ENCODE measurements at places on chromosomes 7 and 10.

DNA sequence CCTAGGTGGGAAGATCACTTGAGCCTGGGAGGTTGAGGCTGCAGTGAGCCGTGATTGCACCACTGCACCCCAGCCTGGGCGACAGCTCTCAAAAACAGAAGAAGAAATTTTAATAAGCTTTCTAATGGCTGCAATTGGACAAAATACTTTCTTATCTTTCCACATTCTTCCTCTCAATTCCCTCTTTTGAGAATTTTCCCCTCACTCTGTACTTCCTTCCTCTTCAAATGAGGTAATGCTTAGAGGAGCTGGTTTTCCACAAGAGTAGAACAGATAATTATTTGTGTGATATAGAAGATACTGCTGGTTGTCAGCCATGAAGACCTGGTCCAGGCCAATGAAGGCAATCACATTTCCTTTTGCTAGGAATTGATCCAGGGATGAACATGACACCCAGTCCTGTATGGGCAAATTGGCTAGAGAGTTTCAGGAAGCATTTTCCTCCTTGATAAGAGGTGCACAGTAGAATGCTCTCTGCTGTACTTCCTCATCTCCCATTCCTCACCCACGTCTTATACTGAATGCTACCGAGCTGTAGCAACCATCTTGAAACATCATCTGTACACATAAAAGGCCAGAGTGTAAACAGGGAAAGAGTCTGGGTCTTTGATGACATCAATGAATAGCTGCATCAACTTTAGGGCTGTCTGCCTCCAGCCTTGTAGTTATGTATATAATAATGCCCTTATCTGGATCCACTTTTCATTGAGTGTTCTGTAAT, 103.9 kb downstream of the CDK6 start:
- DNase-seq: no peak

GRCh38 chr7:85464042-85464651, 277.3 kb upstream of the SEMA3D start:
- peak; percentile 16 for DNase-seq

DNA sequence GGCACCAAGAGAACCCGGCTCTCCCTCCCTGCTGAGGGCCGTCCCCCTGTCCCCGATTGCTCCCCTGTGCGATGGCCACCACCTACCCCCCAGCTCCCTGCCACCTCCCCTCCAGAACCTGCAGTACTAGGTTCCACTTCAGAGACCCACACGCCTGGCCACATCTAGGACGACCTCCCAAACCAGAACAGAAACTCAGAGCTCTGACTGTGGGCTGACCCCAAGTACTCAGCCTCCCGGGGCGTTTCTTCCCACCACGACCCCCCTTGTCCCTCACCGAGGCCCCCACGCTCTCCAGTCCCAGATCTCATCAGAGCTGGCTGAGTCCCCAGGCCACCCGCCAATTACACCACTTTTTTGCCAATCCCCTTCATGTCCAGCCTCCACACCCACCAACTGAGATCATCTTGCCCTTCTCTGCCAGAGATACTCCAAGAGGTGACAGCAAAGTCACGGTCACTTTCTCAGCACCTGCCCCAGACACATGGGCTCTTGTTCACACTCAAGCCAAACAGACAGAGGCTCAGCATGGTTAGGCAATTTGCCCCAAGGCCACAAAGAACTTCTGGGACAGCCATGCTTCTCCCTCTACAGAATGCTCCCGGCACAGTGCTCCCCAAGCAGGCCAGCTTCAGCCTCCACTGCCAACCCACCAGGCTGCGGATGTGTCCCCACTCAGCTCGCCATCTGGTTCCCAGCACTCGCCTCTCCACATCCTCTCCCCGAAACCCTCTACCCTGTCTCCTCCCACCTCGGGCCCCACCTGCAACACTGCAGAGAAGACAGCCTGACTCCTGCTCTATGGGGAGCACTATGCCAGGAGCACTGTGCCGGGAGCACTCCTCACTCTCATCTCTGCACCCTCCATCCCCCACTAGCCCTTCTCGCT, 4.7 kb downstream of the TMEM120A start:
- DNase-seq: no peak

DNA sequence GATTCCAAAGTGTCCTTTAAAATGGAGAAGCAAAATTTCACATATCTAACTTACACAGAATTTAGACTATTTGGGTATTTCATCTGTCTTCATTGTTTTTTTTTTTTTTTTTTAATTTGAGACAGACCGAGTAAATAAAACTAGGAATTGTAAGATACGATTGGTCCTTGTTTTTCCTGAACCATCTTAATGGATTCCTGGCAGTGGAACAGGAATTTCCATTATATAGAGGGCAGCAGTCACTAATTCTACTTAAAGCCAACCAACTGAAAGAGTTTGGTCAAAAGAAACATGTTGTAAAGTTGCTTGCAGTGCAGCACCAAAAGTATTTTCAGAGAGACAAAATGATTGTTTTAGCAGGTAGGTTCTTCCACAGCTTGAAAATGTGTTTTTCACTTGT, 72.5 kb upstream of the HGF start:
- no peak for DNase-seq

GRCh38 chr7:25369786-25370185, 141.5 kb upstream of the NPVF start:
- DNase-seq: no peak

- no peak for DNase-seq
Observed at GRCh38 chr7:73778801-73779389, 8.8 kb upstream of the CLDN3 start.

DNA sequence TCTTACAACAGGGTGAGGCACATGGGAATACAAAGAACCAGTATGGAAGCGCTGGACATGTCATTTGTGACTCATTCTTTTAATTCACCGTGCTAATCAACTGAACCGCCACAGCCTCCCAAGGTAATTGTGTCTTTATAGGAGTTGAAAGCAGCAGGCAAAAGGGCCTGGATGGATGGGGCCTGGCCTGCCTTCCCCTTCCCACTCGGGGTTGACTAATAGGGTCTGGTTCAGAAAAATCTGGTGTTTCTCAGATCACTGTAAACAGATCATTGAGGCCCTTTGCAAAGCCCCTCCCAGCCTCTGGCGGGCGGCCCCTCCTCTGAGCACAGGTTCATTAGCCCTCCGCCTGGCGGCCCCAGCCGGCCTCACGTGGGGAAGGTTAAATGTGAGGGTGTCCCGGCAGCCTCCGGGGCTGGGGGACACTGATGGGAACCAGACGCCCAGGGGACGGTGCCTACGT, 100.8 kb downstream of the EBF3 start:
- DNase-seq: no peak

- DNase-seq: peak; percentile 8
Observed at GRCh38 chr7:130649004-130649790, 19.4 kb downstream of the COPG2 start.

DNA sequence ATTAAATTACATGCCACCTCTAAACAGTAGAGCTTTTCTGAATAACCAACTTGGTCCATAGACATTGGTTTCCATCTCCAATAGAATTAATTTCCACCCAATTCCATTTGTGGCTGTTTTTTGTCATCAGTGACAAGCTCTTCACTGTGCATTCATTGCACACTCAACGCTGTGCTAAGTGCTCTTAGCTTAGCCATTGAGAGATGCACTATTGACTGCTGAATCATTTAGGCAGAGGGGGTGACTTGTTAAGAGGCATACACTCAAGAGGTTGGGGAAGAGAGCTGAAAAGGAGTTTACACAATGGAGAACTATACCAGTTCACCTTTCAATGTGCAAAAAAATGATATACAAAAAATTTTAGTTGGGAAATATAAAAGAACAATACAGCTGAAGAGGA, 31.9 kb upstream of the CBLL1 start:
- no peak for DNase-seq

GRCh38 chr10:59319854-59320253, 42.5 kb downstream of the FAM13C start:
- no peak for DNase-seq

- no peak for DNase-seq
Observed at GRCh38 chr7:47357863-47358262, 224.0 kb downstream of the TNS3 start.

- peak; percentile 87 for DNase-seq
Observed at GRCh38 chr7:51249187-51249945, 67.2 kb downstream of the COBL start.

GRCh38 chr7:51344406-51345138, 28.0 kb upstream of the COBL start:
- peak; percentile 48 for DNase-seq

GRCh38 chr7:112006071-112006470, 200.1 kb downstream of the DOCK4 start:
- no peak for DNase-seq

DNA sequence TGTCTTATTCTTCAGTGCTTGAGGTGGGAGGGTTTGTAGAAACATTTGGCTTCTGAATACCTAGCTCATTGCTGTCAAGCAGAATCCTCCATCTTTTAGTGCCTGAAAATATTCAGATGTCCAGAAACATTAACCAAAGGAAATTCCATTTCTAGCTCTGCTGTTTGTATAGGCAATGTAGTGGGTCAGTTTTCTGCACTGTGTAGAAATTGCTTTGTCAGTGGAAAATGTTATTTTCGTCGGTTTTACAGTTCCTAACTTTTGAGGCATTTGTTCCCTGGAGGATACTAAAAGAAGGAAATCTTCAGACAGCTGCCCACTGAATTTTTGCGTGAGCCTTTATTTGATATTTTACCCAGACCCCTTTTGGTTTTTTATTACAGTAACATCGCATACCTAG, 143.4 kb downstream of the TPST1 start:
- DNase-seq: no peak

DNA sequence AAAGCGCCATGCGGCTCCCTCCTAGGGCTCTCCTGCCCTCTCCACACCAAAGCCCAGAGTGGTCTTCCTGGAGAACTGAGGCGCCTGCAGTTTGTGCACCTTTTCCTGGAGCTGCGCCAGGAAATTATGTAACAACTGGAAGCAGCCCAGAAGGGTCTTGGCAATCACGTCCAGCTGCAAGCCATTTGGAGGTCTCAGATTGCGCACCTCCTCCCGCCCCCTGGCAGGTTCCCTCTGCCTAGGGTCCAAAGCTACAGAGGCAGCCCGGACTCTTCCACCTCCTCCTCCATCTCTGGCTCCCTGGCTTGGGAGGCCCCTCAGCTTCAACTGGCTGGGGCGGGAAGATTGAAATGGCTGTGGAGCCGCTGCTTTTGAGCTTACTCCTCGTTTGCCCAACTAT, 34.0 kb upstream of the SFTPD start:
- no peak for DNase-seq

DNA sequence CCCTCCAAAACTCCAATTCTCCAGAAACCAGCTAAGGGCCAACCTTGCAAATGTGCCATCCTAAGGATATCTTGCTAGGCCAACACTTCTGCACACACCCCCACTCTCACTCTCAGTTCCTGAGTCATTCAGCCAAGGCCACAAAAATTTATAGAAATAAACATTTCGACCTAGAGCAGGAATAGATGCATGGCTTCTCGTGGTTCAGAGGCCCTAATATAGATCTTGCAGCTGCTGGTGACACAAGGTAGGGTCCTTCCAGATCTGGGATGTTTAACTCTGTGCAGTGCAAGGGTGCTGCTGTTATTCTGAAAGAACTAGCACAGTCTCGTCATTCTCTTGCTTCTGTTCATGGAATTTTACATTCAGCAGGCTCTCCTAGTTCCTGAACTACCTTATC, 369.3 kb downstream of the CALN1 start:
- DNase-seq: peak; percentile 37

- no peak for DNase-seq
Observed at GRCh38 chr7:22676385-22676784, 50.6 kb upstream of the IL6 start.

GRCh38 chr7:92560602-92561001, 29.6 kb downstream of the FAM133B start:
- no peak for DNase-seq

GRCh38 chr7:90894122-90894521, 298.0 kb downstream of the CDK14 start:
- DNase-seq: no peak

- no peak for DNase-seq
Observed at GRCh38 chr10:123715546-123715945, 49.4 kb downstream of the GPR26 start.

DNA sequence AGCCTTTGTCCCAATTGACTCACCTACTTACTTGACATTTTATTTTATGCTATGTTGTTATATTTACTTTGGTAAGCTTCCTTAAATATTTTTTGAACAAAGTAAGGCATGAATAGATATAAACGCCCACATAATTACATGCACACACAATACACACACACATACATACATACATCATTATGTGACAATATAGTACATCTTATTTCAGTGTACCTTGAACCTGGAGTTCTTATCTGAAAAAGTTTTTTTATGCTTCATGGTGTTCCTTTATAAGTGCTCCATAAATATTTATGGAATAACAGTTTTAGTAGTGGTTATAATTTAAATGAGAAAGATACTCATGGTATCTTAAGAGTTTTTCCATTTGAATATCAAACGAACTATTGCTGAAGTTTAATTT, 102.8 kb upstream of the MTPN start:
- no peak for DNase-seq

DNA sequence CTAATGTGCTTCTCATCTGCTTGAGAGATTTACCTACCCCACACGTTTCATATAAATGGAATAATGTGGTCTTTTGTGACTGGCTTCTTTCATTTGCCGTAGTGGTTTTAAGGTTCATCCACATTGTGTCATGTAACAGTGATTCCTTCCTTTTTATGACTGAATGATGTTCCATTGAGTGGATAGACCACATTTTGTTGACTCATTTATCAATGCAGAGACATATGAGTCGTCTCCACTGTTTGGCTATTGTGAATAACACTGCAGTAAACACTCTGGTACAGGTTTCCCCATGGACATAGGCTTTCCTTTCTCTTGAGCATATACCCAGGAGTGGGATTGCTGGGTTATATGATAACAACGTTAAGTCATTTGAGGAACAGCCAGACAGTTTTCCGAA, 2.0 kb upstream of the AOC1 start:
- no peak for DNase-seq

- no peak for DNase-seq
Observed at GRCh38 chr7:82416402-82416801, 27.2 kb downstream of the CACNA2D1 start.

- no peak for DNase-seq
Observed at GRCh38 chr7:83575436-83575835, 73.5 kb downstream of the SEMA3E start.
